Activated CD4-positive, alpha-beta memory T cell treated with anti-CD3 and anti-CD28 coated beads for 36 hours (primary cell): ENCODE measurements at places on chromosomes 11 and 22. TPM values are rescaled to one million over a fixed set of nuclear protein-coding genes. Genes with fewer than 3 reads are reported as not detected.

Gene GRAMD1B
- total RNA-seq = 39.0 TPM

Gene CCDC116
- 0.27 TPM for total RNA-seq

Gene MS4A6E
- not detected for total RNA-seq

Gene SLN
- total RNA-seq = not detected

Gene KCNK4
- total RNA-seq = not detected

Gene SLC7A4
- total RNA-seq = not detected

Gene THAP12
- total RNA-seq = 49.2 TPM

DNA sequence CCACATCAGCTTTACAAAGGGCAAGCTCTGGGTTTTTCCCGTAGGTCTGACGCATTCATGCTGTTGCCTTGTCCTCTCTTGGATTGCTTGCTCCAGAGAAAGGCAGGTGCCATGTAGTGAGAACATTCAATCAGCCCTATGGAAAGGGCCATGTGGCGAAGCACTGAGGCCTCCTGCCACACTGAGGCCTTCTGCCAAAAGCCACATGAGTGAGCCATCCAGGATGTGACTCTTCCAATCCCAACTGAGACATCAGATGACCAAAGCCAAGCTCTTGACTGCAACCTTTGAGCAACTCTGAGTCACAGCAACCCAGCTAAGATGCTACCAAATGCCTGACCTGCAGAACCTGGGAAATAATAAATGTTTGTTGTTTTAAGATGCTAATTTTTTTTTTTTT, 9.0 kb upstream of the PANX3 start:
- no peak overlapping the region for H3K4me3 ChIP-seq
- no peak overlapping the region for H3K27ac ChIP-seq
- peaks cover 11% of the 10 kb centered on the region for H3K27me3 ChIP-seq
- no peaks in the 10 kb centered on the region for H3K4me1 ChIP-seq

GRCh38 chr22:32808038-32808445, 6.5 kb downstream of the TIMP3 start:
- H3K36me3 ChIP-seq = no peaks in the 10 kb centered on the region
- DNase-seq = no peak
- H3K4me3 ChIP-seq = no peak overlapping the region

DNA sequence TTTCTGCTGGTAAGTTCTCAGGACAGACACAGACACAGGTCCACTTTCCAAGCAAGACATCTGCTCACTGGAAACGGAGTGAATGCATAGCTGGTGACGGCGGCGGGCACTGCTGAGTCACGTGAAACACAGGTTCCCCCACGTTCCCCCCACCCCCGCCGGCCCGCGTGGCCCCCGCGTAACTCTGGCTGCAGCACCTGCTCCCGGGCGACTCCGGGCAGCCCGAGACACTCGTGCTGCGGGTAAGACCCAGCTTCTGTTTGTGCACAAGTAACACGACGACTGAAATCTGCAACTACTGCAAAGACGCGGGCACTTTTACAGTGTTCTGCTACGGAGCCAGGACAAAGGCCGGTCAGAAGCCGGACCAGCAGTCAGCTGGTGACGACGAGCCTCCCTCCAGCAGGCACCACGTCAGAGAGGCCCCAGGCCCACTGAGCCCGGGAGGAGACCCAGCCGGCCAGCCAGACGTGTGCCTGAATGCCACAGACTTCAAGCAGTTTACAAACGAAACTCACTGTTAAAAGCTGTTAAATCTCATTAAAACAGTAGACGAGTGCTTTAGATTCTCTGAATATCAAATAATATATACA, 12.9 kb upstream of the ARFGAP3 start:
- peaks cover under 1% of the 10 kb centered on the region for H3K4me1 ChIP-seq
- no peak for DNase-seq
- peaks cover 2% of the 10 kb centered on the region for H3K36me3 ChIP-seq
- no peak overlapping the region for H3K4me3 ChIP-seq
- H3K27me3 ChIP-seq = no peaks in the 10 kb centered on the region

DNA sequence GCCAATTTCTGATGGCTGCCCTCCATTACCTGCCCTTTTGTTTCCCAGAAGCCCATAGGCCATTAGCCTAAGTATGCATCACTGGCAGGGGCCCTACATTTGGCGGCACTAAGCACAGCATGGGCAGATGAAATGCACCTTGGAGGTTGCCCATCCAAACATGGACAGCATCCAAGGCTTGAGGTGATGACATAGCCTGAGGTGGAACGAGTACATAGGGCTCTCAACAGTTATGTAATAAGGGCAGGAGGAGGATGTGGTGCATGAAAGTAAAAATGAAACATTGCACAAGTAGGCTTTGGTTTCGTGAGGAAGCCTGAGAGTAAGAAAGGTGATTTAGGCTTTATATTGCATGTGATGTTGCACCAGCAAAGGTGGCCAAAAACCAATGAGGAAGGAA, 148.1 kb downstream of the FAM76B start:
- H3K4me3 ChIP-seq = peak overlapping the region; percentile 32
- peaks cover 14% of the 10 kb centered on the region for H3K4me1 ChIP-seq

GRCh38 chr11:117064275-117064674, 34.0 kb downstream of the SIK3 start:
- H3K27ac ChIP-seq = peak overlapping the region; percentile 81
- peak overlapping the region; percentile 34 for H3K4me3 ChIP-seq
- H3K4me1 ChIP-seq = peaks cover 79% of the 10 kb centered on the region
- H3K27me3 ChIP-seq = no peaks in the 10 kb centered on the region
- peaks cover 4% of the 10 kb centered on the region for H3K36me3 ChIP-seq

DNA sequence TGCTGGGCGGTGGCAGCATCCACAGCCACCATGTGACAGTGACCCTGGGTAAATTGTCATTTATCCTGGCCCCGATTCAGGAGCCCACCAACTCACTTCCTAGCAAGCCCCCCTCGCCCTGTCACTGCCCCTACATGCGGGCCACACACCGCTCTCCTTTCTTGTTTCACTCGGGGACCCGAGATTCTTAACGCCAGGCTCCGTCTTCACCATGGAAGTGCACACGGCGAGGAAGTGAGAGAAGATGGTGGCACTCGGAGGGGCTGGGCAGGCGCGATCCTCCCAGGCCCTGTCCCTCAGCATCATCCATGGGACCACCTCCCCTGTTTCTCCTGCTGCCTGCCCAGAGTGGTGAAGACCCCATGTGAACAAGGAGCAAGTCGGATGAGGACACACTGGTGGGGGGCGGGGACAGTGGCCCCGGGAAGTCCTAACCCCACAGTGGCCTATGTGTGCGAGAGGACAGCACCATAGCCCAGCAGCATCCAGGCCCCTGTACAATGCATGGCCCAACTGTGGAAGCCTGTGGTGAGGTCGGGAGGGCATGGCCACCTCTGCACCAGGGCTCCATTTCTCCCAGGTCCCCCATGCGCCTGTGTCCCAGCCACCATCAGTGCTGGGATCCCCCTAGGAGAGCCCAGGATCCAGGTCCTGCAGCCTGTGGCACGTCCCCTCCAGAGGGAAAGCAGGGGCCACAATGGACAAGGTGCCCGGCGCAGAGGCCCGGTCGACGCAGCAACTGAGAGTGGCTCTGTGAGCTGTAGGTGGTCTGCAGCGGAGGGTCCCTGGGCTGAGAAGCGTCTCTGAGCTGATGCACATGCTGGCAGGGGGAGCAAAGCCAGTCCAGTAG, 262.8 kb downstream of the BRD1 start:
- H3K36me3 ChIP-seq = peaks cover 9% of the 10 kb centered on the region
- no peak overlapping the region for H3K4me3 ChIP-seq
- H3K4me1 ChIP-seq = no peaks in the 10 kb centered on the region
- no peak for DNase-seq

GRCh38 chr11:78916759-78917158, 342.1 kb upstream of the NARS2 start:
- no peak overlapping the region for H3K27ac ChIP-seq
- no peaks in the 10 kb centered on the region for H3K36me3 ChIP-seq
- H3K4me3 ChIP-seq = no peak overlapping the region
- DNase-seq = no peak
- H3K4me1 ChIP-seq = no peaks in the 10 kb centered on the region

DNA sequence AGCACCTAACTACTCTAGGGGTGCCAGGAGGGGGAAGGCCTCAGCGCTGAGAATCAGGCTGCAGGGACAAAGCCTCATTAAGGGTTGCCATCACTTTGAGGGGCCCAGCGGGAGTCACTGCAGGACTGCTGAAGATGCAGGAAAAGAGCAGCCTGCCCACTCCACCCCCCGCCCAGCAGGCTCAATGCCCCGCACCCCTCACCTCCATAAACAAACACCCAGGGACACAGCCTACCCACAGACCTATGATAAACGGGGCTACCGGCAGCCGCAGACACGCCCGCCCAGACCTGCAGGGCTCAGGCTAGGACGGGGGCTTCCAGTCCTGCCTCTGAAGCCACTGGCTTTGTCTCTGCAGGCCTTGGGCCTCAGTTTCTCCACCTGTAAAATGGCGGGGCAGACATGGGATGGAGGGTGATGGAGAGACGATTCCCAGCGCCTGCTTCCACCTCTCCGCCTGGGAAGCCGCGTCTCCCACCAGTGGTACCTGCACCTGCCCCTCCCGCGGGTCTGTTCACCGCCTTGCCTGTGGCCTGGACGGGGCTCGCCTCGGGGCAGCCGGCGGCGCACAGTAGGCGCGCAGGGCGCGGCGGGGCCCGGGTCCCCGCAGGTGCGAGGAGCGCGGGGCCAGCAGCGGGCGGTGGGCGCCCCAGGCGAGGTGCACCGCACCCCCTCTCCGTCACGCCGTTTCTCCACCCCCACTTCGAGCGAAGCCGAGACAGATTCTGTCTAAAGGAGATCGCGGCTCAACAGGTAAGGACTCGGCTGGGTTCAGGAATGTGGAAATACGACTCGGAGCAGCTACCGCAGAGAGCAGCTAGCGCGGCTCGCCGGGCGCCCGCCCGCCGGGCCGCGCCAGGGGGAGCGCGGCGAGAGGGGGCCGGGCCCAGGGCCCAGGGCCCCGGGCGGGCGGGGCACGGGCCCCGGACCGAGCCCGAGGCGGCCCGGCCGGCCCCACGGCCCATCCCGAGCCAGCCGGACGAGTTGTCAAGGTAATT, 1.5 kb downstream of the WNT7B start:
- peaks cover 46% of the 10 kb centered on the region for H3K27me3 ChIP-seq
- peaks cover 13% of the 10 kb centered on the region for H3K4me1 ChIP-seq
- no peaks in the 10 kb centered on the region for H3K36me3 ChIP-seq
- H3K27ac ChIP-seq = no peak overlapping the region

- no peak overlapping the region for H3K4me3 ChIP-seq
- H3K27ac ChIP-seq = no peak overlapping the region
- H3K4me1 ChIP-seq = peaks cover 7% of the 10 kb centered on the region
These were observed 141.6 kb downstream of the ELP4 start for GRCh38 chr11:31651208-31651607.

DNA sequence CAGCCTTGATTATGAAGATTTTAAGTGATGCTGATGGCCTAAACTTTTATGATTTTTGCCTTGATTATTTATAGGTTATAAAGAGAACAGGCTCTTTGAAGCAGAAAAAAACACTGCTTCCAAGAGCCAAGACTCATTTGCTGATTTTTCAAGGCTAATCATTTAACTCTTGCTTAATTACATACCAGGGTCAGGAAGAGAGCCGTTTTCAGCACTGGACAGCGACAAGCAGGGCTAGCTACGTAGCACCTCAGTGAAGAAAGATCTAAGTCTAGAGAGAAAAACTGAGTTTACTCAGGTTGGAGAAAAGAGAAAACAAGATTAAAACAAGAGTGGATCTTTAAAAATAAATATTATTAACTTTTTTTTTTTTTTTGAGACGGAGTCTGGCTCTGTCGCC, 615.4 kb upstream of the B3GAT1 start:
- H3K4me3 ChIP-seq = no peak overlapping the region
- no peaks in the 10 kb centered on the region for H3K36me3 ChIP-seq
- peaks cover 12% of the 10 kb centered on the region for H3K27me3 ChIP-seq
- peak; percentile 28 for DNase-seq
- no peaks in the 10 kb centered on the region for H3K4me1 ChIP-seq
- H3K27ac ChIP-seq = no peak overlapping the region

DNA sequence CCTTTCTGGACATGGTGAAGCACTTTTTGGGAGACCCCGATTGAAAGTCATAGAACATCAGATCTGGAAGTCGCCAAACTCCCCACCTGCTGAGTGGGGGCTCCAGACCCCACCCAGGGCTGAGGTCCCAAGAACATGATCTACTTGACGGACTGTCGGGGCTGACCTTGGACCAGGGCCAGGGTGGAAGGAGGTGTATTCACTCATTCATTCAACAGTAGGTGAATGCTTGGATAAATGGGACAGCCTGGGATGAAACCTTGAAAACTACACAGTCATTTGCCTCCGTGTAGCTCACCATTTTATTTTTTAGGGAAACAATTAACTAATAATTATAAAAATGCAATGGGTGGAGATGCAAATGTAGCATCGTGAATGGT, 629.0 kb downstream of the BRD1 start:
- no peaks in the 10 kb centered on the region for H3K4me1 ChIP-seq
- peaks cover 7% of the 10 kb centered on the region for H3K27me3 ChIP-seq
- no peaks in the 10 kb centered on the region for H3K36me3 ChIP-seq
- H3K4me3 ChIP-seq = no peak overlapping the region
- H3K27ac ChIP-seq = no peak overlapping the region

DNA sequence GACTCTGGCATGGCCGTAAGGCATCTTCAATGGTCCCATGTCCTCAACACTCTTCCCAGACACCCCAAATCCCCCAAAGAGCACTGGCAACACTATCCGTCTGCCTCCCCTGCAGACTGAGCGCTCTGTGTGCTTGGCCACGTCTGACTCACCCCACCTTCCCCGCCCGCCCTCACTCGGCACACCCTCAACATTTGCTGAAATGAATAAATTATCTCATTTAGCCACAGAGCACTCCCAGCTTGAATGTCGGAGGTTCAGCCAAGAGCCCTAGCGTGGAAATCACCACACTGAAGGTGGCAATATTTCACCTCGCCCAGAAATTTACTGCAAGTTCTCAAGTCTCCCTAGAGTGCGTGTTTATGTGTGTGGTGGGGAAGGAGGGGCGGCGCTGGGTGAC, 46.6 kb upstream of the TCF20 start:
- H3K4me3 ChIP-seq = no peak overlapping the region
- H3K27me3 ChIP-seq = no peaks in the 10 kb centered on the region
- H3K27ac ChIP-seq = no peak overlapping the region
- peaks cover 34% of the 10 kb centered on the region for H3K4me1 ChIP-seq
- no peaks in the 10 kb centered on the region for H3K36me3 ChIP-seq
- peak; percentile 72 for DNase-seq
